Prostate gland (tissue), 2 donors: ENCODE measurements at places on chromosomes 3 and 15. TPM values are rescaled to one million over a fixed set of nuclear protein-coding genes. Genes with fewer than 3 reads are reported as not detected.

DNA sequence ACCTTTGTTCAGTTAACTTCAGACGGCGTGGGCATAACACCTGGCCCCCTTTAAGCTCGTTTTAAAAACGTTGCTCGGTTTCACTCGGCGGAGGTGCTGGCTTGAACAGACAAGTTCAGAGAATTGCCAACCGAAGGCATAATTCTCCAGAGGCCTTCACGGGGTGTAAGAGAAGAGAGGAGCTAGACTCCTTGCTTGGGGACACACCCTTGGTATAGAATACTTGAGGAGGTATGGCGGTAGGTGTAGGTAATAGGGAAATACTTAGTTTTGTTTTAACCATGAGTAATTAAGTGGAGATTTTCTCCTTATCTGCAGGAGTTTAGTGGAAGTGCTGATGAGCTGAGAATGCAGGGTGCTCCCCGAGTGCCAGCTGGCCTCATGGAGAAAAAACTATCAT is 921 bp downstream of the FBXL2 start:
- DNase-seq: no peak

- no peak for DNase-seq
These were observed 33.1 kb upstream of the ALDH1L1 start for GRCh38 chr3:126213379-126214028.

- no peak for DNase-seq
These were observed 24.7 kb downstream of the CPA3 start for GRCh38 chr3:148889828-148890227.

DNA sequence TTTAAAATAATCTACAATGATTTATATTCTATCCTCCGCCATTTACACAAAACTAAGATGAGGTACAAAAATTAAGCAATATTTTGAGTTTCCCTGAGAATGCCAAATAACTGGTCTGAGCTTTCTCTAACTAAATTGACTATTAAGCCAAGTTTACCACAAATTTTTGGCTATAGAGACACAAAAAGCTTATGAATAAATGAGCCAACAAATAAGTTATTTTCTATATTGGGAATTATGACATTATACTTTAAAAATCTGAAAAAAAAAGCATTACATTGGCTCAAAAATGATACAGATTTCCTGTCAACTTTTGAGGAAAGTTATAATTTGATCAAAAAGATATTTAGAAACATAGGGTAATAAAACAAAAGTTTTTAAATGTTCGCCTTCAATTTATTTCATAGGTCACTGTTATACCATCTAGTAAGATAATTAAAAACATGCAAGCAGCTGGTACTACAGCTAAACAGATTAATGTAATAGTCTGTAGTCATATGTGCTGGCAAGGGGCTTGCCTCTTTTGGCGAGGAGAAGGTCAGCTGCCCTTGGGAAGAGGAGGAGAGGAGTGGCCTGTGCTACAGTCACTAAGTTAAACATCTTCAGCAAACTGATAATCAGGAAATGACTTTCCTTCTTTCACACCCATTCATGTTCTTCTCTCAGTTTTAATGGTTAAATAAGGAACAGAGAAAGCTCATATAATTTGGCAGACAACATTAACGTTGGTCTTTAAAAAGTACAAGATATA is 318.5 kb downstream of the TBC1D5 start:
- DNase-seq: no peak

Gene CCDC191
- total RNA-seq: 4.6 TPM
